ENCODE measurements at places on chromosomes 2 and 18.

DNA sequence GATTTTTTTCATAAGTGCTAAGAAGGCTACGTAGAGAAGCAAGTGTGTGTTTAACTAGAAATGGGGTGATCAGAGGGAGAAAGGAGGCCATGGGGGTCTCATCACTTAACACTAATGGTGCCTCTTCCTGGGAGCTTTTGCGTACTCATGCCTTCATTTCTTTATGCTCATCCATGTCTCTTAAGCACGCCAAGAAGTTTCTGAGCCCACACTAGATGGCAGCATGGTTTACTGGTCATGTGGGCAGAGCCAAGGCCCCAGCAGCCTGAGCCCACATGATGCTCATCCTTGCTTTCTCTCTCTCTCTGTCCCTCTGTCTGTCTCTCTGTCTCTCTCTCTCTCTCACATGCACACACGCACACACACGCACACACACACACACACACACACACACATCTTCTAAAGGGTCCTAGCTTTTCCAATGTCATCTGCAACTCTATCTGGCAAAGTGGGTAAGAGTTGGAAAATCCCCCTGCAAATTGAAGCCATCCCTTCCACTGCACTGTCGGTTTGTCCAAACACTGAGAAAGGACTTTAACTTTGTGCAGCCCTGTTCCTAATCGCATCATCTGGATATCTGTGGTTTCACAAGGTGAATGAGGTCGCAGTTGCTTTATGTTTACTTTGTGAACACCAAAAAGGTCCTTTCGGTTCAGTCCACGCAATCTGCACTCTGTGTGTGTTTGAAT is 137.1 kb upstream of the CCDC68 start:
- peak; percentile 21 for DNase-seq

DNA sequence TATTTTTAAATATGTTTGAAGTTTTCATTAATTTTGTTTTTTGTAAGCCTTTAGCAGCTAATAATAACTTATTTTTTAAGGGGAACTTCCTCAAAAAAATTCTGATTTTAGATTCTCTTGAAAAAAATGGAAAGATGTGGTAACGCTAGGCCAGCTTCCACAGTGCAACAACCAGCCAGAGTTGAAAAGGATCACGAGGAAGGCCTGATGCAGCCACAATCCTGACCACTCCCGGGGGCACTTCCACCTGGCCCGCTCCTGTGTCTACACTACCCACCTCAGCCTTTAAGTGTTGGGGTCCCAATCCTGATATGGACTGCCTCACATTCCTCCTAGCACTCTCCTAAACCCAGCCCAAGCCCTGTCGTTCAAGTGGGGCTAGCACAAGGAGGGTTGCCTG is 101.1 kb downstream of the TMEM17 start:
- no peak for DNase-seq

GRCh38 chr2:19078709-19079108 is 279.7 kb downstream of the OSR1 start:
- no peak for DNase-seq

- no peak for DNase-seq
Observed at GRCh38 chr2:143742581-143742980, 613.4 kb downstream of the ARHGAP15 start.

- DNase-seq: no peak
Observed at GRCh38 chr2:47437287-47437686, 34.3 kb downstream of the MSH2 start.

GRCh38 chr2:29990129-29990528 is 68.7 kb upstream of the ALK start:
- no peak for DNase-seq

- DNase-seq: no peak
Observed at GRCh38 chr2:105764059-105764458, 19.3 kb downstream of the NCK2 start.

DNA sequence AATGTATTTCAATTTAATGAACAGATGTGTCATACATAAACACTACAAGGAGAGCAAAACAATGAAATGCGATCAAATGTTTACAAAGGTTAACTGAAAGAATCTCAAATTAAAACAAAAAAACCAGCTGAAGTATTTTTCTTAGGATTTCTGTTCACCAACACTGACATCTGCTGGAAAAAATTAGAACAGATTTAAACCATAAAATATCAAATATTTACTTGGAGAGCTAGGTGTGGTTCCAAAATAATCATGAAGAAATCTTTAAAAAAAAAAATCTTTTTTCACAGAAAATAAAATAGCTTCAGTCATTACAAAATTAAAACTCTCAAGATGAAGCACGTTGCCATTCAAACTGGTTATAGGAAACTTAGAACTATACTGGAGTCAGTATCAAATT is 13.8 kb downstream of the MMADHC start:
- DNase-seq: peak; percentile 11

DNA sequence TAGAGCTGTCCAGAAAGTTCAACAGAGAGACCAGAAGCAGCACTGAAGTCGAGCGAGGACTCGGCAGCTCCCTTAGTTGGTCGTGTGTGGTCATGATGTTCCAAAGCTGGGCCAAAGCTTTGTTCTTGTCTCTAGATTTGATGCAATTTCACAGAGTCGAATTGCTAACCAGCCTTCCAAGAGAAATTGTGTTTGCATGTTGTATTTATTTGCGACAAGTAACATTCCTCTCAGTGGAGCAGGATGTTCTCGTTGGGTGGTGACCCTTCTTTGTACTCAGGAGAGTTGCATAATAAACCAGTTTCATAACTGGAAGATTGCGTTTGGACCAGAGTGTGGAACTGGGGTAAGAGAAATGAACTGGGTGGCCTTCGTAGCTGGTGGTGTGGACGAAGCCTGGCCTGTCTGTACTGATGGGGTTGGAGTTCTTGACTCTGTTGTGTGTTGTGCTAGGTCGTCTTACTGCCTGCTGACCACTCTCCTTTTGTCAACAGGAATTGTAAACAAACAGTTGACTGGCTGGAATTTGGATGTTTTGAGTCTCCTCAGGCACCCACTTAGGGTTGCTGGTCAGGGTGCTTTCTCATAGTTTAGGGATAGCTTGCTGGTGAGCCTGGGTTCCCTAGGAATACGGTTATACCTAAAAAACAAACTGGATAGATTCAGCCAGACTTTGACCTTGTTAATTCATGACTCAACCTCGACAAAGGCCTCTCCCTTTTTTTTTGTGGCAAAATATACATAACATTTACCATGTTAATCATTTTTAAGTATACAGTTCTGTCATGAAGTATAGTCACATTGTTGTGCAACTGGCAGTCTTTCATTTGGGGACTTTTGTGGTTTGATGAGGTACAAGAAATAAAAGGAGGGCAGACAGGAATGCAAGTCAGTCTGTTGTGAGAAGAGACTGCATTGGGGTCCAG is 28.9 kb upstream of the TOGARAM2 start:
- no peak for DNase-seq

- no peak for DNase-seq
Observed at GRCh38 chr2:239329284-239329971, 71.4 kb downstream of the HDAC4 start.

- DNase-seq: no peak
Observed at GRCh38 chr2:44793322-44793870, 148.1 kb upstream of the SIX3 start.

GRCh38 chr2:96330407-96330806 is 5.2 kb upstream of the NCAPH start:
- no peak for DNase-seq

DNA sequence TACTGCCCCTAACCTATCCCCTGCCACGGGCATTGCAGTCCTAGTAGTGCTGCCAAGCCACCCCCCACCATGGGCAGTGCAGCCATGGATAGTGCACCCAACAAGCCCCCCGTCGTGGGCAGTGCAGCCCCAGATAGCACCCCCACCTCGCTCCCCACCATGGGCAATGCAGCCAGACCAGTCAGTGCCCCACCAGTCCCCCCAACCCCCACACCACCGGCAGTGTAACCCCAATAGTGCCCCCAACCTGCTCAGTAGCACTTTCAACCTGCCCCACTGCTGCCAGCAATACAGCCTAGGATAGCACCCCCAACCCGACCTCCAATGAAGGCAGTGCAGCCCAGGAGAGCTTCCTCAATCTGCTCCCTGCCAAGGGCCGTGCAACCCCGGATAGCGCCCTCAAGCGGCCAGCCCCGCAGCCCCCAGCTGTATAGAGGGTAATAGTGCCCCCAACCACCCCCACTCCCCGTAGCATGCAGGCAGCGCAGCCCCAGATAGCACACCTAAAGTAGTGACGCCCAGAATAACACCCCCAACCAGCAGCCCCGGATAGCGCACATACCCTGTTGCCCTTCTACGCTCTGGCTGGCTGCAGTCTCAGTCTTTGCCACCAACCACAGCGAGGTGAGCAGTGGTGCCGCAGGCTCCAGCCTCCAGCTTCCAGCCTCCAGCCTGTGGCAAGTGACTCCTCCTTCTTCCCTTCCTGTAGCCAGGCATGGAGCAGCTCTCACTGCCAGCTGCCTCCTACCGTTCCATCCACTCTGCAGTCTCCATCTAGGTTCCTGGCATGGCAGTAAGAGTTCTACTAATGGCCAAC is 45.4 kb upstream of the ANKRD62 start:
- no peak for DNase-seq

DNA sequence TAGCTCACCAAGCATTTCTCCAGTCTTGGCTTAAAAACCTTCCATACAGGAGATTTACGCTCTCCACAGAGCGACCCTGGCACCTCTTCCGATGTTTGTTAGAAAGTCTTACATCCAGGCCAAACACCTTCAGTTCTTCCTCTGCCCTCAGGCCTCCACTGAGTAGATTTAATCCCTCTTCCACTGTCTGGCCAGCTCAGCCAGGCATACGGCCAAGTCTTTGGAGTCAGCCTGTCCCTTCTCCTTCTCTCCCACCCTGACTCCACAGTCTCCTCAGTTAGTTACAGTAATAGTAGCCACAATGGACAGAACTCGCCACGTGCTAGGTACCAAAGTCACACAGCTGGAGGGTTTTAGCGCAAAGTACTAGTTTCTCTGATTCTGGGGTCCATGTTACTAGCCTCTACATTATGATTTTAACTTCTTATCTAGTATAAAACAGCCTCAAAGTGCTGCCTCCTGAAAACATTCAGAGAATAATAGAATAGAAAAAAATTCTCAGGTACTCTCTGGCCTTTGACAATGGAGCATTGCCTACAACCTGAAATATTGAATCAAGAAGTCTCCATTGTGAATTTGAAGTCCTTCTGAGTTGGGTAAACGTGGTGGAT is 39.5 kb downstream of the THNSL2 start:
- DNase-seq: no peak

GRCh38 chr18:46712406-46712805 is 44.4 kb downstream of the ST8SIA5 start:
- no peak for DNase-seq

DNA sequence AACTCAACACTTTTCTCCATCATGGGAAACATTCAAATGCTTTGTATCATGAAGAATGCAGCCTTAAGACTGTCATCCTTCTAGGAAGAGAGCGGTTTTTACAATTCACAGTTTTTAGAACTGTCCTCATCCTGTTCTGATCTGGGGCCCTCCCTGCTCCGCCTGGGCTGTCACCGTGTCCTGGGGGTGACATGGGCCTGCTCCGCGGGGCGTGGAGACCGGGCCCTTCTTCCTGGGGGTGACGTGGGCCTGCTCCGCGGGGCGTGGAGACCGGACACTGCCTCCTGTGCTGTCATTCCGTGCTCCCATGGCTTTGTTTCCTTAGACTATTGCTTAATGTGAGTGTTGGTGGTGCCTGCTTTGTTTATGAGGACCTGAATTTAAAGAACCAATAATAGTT is 122.8 kb downstream of the TMEM18 start:
- no peak for DNase-seq

DNA sequence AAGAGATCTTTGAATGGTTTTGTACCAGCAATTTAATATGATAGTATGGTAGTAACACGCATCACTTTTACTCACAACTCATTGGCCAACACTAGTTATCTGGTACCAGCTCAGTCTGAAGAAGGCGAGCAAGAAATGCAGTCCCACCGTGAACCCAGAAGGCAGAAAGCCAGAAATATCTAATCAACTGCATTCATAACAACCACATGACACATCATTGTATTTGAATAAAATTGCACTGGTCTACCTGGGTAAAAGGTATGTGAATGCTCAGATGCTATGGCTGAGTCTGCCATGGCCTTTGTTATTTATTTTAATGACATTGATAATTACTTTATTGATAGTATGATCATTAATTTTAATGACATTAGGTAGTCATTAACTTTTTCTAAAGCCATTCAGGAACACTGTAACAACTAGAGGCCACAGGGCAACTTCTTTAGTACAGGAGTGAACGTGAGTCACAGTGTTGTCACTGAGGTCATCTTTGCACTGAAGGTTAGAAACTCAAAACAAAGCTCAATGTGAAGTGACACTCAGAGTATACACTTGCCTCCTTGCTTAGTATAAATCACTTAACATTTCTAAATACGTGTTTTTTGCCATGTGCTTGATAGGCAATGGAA is 475.6 kb upstream of the TNP1 start:
- DNase-seq: no peak

DNA sequence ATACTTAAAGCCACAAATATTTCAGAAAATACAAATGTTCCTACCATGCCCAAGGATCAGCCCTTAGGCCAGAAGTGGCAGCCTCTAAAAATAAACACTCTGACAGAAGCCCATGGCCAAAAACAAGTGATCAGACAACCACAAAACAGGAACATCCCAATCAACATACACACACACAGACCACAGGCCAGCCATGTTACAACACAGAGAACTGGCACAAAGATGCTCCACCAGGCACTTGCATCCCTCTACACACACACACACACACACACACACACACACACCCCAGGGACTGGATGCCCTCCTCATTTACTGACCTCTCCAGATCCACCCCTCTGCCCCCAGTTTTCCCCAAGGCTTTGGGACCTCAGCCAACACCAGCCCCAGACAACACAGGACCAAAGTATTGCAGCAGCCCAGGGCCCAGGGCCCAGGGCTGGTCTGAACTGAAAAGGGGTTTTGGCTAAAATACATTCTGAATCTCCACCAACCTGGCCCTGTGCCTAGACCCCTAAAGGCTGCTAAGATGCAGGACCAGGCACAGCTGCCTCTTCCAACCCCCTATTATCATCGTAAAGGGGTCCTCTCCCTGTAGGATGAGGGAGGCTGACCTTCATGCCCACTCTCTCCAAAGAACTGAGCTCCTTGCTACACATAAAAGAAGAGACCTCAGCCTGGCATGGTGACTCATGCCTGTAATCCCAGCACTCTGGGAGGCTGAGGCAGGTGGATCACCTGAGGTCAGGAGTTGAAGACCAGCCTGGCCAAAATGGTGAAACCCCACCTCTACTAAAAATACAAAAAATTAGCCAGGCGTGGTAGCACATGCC is 151.4 kb downstream of the TNS1 start:
- no peak for DNase-seq

GRCh38 chr2:68709421-68709911 is 25.1 kb upstream of the ARHGAP25 start:
- DNase-seq: peak; percentile 75

DNA sequence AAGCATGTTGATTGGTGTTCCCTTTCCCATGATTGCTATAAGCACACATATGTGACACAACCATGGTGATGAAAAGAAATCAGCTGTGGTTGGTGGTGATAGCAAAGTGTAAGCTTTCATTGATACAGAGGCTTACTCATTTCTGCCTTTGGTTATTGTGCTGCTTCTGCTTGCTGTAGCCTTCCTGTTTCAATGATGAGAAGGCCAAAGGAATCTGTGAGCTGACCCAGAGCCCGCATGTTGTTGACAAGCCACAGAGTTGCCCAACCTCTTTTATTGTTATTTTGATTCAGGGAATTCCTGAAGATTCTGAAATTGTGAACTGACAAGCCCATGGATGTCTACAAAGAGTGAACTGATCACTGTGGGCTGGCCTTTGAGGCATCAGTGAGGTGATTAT is 164.4 kb downstream of the TMEFF2 start:
- no peak for DNase-seq

Data from NCI-H526 (cell line).